ENCODE measurements at places on chromosomes 13 and 19. TPM values are rescaled to one million over a fixed set of nuclear protein-coding genes. Genes with fewer than 3 reads are reported as not detected.
A peak's percentile ranks its signal among the peaks of the same experiment; 100 is the strongest.

- peaks cover 7% of the 10 kb centered on the region for H3K4me1 ChIP-seq
- peaks cover 11% of the 10 kb centered on the region for H3K27me3 ChIP-seq
- no peak overlapping the region for H3K27ac ChIP-seq
These were observed 69.9 kb downstream of the C13orf42 start for GRCh38 chr13:51041126-51041525.

GRCh38 chr19:384799-385169, 24.2 kb downstream of the C2CD4C start:
- no peak overlapping the region for H3K4me3 ChIP-seq
- H3K36me3 ChIP-seq = peaks cover 4% of the 10 kb centered on the region
- H3K4me1 ChIP-seq = peaks cover 26% of the 10 kb centered on the region
- no peak overlapping the region for H3K27ac ChIP-seq
- DNase-seq = no peak

Gene REXO1
- 70.5 TPM for total RNA-seq

DNA sequence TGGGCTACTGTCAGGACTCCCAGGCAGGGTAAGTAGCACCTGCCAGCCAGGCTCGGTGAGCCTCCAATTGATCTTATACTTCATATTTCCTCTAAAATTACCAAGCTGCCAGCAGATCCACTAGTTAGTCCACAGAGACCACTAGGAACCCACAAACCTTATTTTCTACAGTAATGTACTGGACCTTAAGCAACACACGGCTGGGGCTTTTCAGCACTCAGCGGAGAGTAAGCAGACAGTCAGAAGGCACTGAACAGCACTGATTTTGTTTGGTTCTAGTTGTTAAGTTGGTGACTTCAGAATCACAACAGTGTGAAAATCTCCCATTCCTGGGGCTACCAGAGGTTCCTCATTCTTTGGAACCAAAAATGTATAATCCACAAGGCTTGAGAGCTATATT, 56.1 kb downstream of the MRPL57 start:
- peaks cover 6% of the 10 kb centered on the region for H3K27me3 ChIP-seq
- no peak for DNase-seq
- H3K27ac ChIP-seq = peak overlapping the region; percentile 35
- peak overlapping the region; percentile 19 for H3K4me3 ChIP-seq

Gene CILP2
- 0.26 TPM for total RNA-seq

Gene SH2D3A
- 15.0 TPM for total RNA-seq

DNA sequence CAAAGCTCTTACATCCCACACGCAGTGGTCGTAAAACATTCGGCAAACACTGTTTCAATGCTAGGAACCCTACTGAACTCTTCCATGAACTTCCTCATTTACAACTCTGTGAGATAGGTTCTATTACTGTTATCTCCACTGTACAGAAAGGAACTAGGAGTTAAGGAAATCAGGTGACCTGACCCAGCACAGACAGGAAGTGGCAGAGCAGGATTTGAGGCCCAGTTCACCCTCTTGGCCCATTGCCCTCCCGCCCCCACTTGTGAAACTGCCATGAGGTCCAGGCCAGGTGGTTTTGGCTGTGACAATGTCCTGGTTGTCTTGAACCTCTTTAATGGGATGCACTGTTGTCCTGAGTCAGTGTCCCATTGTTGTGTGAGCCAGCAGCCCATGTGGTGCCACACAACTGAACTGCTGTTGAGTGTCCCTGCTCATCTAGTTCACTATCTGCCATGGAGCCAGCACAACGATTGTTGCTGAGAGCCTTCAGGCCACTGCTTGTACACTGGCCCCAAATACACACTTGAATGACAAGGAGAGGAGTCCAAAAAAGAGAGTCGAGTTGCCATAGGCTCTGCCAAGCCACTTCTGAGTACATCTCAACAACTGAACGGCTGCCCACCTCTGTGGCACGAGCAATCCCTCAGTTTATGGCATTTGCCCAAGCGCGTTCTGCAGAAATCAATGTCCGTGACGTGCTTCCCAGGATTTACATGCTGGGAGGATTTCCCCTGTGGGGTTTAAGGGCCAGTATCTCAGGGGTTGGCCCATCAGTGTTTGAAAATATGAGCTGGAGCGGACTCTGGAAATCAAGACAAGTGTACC, 484.6 kb downstream of the TSHZ3 start:
- H3K27ac ChIP-seq = no peak overlapping the region
- H3K4me3 ChIP-seq = no peak overlapping the region
- no peak for DNase-seq
- H3K36me3 ChIP-seq = no peaks in the 10 kb centered on the region
- H3K27me3 ChIP-seq = no peaks in the 10 kb centered on the region

Gene HIF3A
- total RNA-seq = not detected

DNA sequence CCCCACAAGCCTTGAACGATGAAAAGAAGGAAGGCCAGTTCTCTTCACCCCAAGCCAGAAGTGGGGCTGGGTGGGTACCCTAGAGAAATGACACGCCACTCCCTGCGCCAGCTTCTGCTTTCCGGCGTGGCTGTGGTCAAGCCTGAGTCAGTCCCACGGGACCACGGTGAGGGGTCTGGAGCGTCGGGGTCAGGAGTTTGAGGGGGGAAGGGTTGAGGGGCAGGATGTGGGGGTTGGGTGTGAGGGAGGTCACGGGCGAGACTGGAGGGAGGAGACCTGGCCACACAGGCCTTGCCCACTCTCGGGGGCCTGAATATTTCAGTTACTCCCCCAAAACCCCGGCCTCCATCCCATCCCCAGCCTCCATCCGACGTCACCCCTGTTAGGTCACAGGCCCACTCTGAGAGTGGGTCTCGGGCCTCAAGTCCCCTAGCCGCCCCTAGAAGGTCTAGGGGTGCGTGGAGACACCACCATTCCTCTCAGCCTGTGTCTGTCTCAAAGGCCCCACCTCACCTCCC, 500 bp upstream of the IFI30 start:
- peak overlapping the region; percentile 61 for H3K27ac ChIP-seq
- H3K36me3 ChIP-seq = peaks cover 27% of the 10 kb centered on the region
- no peak for DNase-seq
- peaks cover 3% of the 10 kb centered on the region for H3K27me3 ChIP-seq
- H3K4me3 ChIP-seq = peak overlapping the region; percentile 91

DNA sequence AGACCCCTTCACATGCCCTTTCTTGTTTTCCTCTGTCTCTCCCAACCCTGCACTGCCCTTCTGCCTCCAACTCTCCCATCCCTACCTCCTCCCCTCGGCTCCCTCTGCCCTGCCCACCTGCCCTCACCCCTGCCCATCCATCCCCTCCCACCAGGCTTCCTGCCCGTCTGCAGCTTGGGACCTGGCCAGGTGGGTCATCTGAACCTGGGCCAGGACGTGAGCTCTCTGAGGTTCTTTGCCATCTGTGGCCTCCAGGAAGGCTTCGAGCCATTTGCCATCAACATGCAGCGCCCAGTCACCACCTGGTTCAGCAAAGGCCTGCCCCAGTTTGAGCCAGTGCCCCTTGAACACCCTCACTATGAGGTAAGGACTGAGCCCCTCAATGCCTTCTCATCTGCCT, 35.7 kb downstream of the RYR1 start:
- H3K27ac ChIP-seq = no peak overlapping the region
- H3K4me1 ChIP-seq = no peaks in the 10 kb centered on the region
- H3K27me3 ChIP-seq = peaks cover 4% of the 10 kb centered on the region
- no peaks in the 10 kb centered on the region for H3K36me3 ChIP-seq

GRCh38 chr13:72530471-72530870, 197.0 kb downstream of the MZT1 start:
- H3K27me3 ChIP-seq = no peaks in the 10 kb centered on the region
- H3K36me3 ChIP-seq = no peaks in the 10 kb centered on the region
- H3K4me1 ChIP-seq = no peaks in the 10 kb centered on the region

- H3K36me3 ChIP-seq = no peaks in the 10 kb centered on the region
- H3K27me3 ChIP-seq = peaks cover 2% of the 10 kb centered on the region
- no peak overlapping the region for H3K27ac ChIP-seq
- no peak overlapping the region for H3K4me3 ChIP-seq
- H3K4me1 ChIP-seq = no peaks in the 10 kb centered on the region
These were observed 345.8 kb downstream of the TBC1D4 start for GRCh38 chr13:75136151-75136550.

GRCh38 chr19:3378352-3379150, 12.2 kb downstream of the NFIC start:
- DNase-seq = no peak
- H3K27me3 ChIP-seq = no peaks in the 10 kb centered on the region
- H3K36me3 ChIP-seq = no peaks in the 10 kb centered on the region
- H3K4me1 ChIP-seq = no peaks in the 10 kb centered on the region
- H3K4me3 ChIP-seq = no peak overlapping the region
- H3K27ac ChIP-seq = no peak overlapping the region

Gene DMKN
- not detected for total RNA-seq

DNA sequence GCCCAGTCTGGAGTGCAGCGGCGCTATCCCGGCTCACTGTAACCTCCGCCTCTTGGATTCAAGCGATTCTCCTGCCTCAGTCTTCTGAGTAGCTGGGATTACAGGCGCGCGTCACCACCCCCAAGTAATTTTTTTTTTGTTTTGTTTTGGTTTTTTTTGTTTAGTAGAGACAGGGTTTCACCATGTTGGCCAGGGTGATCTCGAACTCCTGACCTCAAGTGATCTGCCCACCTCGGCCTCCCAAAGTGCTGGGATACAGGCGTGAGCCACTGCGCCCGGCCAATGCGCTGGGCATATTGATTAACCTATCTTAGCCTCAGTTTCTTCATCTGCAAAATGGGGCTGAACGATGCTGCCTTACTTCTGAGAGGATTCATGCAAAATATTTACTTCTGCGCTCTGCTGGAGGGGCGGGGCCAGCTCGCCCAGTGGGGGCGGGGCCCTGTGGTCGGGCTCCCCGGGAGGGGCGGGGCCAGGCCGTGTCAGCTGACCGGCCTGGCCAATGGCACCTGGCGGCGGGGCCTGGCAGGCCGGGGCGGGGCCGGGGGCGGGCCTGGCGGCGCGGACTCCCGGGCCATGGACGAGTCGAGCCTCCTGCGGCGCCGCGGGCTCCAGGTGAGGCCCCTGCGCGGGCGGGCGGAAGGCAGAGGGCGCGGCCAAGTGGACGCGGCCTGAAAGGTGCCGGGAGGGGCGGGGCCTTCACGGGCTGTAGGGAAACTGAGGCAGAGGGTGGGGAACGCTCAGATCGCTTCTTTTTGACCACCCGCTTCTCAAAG, at the start of gene MAST3:
TSS of gene MAST3 (plus strand) at position 562 of the 776 bp plus-strand sequence. CDS start at position 577, 15 bp downstream.
- H3K36me3 ChIP-seq = peaks cover 3% of the 10 kb centered on the region
- H3K4me3 ChIP-seq = peak within 1 kb of the TSS; percentile 85
- H3K27ac ChIP-seq = no peak within 1 kb of the TSS
- peaks cover 6% of the 10 kb centered on the region for H3K27me3 ChIP-seq
- peaks cover 36% of the 10 kb centered on the region for H3K4me1 ChIP-seq

DNA sequence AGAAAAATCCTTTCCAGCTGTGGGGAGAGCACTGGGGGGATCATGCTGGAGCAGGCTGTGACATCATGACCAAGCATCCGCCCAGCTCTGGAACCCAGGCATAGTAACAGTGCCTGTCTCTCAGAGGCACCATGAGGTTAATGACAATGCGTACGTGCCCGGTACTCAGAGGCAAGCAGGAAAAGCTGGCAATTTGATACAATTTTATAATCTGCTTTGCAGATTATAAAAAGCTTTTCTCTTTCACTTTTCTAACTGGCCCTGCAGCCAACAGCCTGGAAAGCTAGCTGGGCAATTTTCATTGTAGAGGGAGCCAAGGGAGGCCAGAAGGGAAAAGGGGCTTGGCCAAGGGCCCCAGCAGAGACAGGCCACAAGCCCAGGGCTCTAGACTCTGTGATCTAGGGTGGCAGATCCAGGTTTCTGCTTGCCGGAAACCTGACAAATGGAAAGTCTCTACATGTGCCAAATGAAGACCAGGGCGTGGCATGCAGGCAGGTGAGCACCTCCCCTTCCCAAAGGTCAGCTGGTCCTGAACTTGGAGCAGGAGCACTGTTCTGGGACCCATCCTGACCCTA, 22.7 kb downstream of the VRK3 start:
- H3K4me3 ChIP-seq = no peak overlapping the region
- H3K36me3 ChIP-seq = peaks cover 58% of the 10 kb centered on the region
- H3K4me1 ChIP-seq = peaks cover 38% of the 10 kb centered on the region
- DNase-seq = no peak

GRCh38 chr19:27793128-27793643, 1419.8 kb downstream of the UQCRFS1 start:
- DNase-seq = peak; percentile 68
- H3K36me3 ChIP-seq = peaks cover 18% of the 10 kb centered on the region
- H3K4me1 ChIP-seq = peaks cover 19% of the 10 kb centered on the region
- H3K27me3 ChIP-seq = no peaks in the 10 kb centered on the region

Gene CYP2A6
- total RNA-seq = not detected

DNA sequence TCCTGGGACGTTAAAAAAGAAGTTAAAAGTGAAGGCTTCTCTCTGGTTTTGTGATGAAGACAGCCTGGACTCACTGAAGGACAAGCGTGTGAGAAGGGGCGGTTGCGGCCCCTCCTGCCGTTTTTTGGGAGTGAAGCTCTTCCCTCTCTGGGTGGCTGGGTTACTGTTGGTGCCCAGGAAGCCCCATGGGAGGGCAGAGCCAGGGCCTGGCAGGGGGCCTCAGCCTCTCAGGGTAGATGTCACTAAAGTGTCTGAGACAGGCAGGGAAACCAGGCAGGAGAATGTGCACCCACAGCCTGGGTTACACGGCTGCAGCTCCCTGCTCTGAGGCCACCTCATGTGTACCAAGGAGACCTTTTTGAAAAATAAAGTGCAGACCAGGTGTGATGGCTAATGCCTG, 1.5 kb upstream of the WDR88 start:
- H3K4me3 ChIP-seq = no peak overlapping the region
- H3K27ac ChIP-seq = no peak overlapping the region
- peaks cover 15% of the 10 kb centered on the region for H3K4me1 ChIP-seq
- no peaks in the 10 kb centered on the region for H3K27me3 ChIP-seq

- no peaks in the 10 kb centered on the region for H3K36me3 ChIP-seq
- peak overlapping the region; percentile 64 for H3K27ac ChIP-seq
- DNase-seq = no peak
- peaks cover 26% of the 10 kb centered on the region for H3K4me1 ChIP-seq
These were observed 16.4 kb downstream of the RCN3 start for GRCh38 chr19:49544154-49544553.

- H3K4me3 ChIP-seq = peak overlapping the region; percentile 22
- peak overlapping the region; percentile 52 for H3K27ac ChIP-seq
- H3K27me3 ChIP-seq = no peaks in the 10 kb centered on the region
- no peak for DNase-seq
- peaks cover 47% of the 10 kb centered on the region for H3K4me1 ChIP-seq
These were observed 7.6 kb downstream of the BCL3 start for GRCh38 chr19:44756089-44756562.

- no peak for DNase-seq
- H3K27me3 ChIP-seq = peaks cover 8% of the 10 kb centered on the region
- H3K4me3 ChIP-seq = peak overlapping the region; percentile 67
- peak overlapping the region; percentile 89 for H3K27ac ChIP-seq
- peaks cover 42% of the 10 kb centered on the region for H3K4me1 ChIP-seq
- peaks cover 26% of the 10 kb centered on the region for H3K36me3 ChIP-seq
These were observed 10.6 kb downstream of the CAPN12 start for GRCh38 chr19:38733493-38734175.

- H3K27ac ChIP-seq = peak overlapping the region; percentile 5
- peaks cover 8% of the 10 kb centered on the region for H3K27me3 ChIP-seq
- peaks cover 15% of the 10 kb centered on the region for H3K4me1 ChIP-seq
- H3K4me3 ChIP-seq = no peak overlapping the region
These were observed 49.9 kb downstream of the EDNRB start for GRCh38 chr13:77868717-77869116.

Gene RYR1
- total RNA-seq = 3.8 TPM

Gene C3
- 6.1 TPM for total RNA-seq

GRCh38 chr13:73142071-73142470, 83.3 kb downstream of the KLF5 start:
- H3K27ac ChIP-seq = no peak overlapping the region
- H3K4me1 ChIP-seq = no peaks in the 10 kb centered on the region
- peaks cover 3% of the 10 kb centered on the region for H3K27me3 ChIP-seq
- H3K36me3 ChIP-seq = no peaks in the 10 kb centered on the region

- H3K27me3 ChIP-seq = no peaks in the 10 kb centered on the region
- H3K4me3 ChIP-seq = no peak overlapping the region
- no peak for DNase-seq
- H3K27ac ChIP-seq = no peak overlapping the region
- no peaks in the 10 kb centered on the region for H3K36me3 ChIP-seq
These were observed 48.2 kb downstream of the DPY19L3 start for GRCh38 chr19:32453736-32454135.

Gene C1QTNF9
- not detected for total RNA-seq

Gene ZSWIM9
- total RNA-seq = 8.4 TPM
